ENCODE measurements at places on chromosomes 6 and 20.
A peak's percentile ranks its signal among the peaks of the same experiment; 100 is the strongest.

DNA sequence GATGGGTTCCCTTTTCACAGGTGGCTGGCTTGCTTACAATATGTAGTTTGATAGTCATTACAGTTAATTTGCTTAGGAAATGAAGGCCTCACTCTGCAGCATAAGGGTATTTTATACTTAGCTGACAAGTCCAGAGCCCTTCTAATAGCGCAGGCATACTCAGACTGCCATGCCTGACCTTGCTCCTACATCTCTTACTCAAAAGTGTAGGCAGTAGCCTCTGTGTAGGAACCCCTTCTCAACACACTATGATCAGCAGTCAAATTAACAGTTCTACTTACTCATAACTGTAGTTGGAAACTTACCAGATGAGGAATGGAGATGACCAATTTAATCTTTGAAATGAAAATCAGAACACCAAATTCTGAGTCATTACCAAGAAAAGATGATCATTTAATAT, 373.5 kb downstream of the TBC1D32 start:
- DNase-seq, result no peak

- DNase-seq, result no peak
These were observed 494 bp downstream of the RHAG start for GRCh38 chr6:49635978-49636712.

DNA sequence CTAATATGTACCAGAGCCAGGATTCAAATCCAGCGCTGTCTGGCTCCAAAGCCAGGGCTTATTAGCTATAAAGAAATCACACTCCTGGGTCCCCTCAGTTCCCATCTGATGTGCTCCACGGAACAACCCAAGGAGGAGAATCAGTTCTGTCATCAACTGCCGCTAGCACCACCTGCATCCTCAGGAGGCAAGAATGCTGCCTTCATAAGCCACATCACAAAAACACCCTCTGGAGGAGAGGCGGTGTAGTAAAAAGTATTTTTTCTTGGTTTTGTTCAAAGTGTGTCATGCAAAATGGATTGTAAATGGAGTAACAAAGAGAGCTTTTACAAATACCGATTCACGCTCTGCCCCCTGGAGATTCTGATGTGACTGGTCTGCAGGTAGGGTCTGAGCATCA, 57.1 kb downstream of the TNFRSF21 start:
- no peak for DNase-seq

DNA sequence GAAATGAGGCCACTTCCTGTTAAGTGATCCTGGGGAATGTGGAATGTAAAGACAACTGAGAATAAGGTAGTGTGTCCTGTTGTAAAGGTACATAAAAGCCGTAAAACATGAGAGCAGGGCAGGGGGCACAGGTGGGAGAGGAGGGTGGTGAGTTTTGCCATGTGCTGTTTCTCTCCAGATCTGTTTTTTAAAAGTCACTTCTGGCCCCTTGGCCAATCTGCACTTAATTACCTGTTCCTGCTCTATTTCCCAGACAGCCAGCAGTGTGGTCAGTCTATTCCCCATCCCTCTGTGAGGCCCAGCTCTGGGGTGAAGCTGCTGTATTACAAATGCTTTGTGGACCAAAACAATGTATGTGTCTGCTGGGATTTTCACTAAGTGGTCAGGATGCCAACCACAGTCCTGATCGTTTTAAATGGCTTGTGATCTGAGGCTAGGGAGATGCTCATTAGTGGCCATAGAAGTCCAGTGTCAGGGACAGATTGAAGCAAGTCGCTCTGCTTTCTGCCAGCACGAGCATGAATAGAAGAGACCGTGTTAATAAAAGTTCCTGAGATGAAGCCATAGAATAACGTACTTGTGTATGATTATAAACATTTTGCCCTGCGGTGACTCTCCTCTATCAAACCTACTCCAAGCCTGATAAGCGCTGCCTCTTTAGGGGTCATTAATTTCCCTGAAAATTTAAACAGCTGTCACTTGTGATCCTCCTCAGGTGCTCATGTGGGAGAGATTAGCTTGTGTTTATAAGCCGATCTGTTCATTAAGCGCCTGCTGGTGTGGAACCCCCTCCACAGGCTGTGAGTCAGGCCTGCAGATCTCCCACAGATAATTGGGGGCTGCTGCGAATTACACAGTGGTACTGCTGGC, 111.8 kb upstream of the CENPW start:
- DNase-seq, result no peak

GRCh38 chr6:130212215-130212874, 10.4 kb downstream of the SAMD3 start:
- no peak for DNase-seq

DNA sequence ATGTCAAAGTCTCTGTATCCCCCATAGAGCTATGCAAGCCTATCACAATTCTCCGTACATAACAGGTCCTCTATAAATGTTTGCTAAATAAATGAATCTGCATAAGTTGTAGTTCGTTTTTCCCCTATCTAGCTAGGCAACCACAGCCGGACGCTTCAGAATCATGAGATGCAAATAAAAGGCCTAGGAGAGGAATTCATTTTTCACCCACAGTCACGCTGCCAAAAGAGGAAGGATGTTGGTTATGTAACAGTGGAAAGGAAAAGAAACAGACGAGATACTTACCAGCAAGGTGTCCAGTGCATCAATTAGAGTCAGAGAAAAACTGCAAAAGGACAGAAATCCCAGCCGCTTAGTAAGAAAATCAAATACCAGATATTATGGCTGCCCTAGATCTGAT, 2.4 kb downstream of the EDEM2 start:
- no peak for DNase-seq

DNA sequence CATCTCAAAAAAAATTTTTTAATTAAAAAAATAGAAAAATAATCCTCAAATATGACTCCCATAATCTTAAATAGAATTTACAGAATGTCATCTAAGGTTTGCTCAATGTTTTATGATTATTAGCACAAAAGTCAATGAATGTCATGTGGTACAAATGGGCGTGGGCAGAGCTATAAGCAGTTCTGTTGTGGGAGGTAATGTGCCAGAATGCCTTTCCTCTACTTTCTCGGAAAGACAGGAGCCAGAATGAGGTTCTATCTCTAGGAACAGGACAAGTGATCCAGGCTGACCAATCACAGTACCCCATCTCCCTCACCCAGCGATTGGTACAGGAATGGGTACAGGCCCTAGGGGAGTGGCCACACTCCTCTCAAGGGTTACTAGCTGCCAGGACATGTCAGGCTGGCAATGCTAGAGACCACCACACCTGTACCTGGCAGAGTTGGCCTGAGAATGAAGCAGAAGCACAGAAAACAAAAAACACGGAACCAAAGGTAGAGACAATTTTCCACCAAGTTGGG, 15.1 kb downstream of the RALGAPA2 start:
- no peak for DNase-seq

GRCh38 chr6:41200296-41200900, 551 bp downstream of the TREML2 start:
- DNase-seq, result peak; percentile 77

DNA sequence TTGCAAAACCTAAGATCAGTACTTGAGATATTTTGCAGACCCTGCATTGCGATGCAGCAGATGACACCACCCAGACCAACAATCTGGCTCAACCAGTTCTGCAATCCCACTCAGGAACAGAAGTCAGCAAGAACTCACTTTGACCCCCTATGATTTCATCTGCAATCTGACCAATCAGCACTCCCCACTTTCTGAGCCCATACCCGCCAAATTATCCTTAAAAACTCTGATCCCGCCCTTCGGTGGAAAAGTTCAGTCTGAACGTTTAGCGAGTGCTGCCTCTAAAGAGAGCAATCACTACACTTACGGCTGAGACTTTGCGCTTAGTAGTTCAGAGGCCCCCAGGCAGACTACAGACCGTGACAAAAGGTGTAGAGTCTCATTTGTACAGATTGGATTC, 17.3 kb upstream of the KIAA1586 start:
- DNase-seq, result no peak

DNA sequence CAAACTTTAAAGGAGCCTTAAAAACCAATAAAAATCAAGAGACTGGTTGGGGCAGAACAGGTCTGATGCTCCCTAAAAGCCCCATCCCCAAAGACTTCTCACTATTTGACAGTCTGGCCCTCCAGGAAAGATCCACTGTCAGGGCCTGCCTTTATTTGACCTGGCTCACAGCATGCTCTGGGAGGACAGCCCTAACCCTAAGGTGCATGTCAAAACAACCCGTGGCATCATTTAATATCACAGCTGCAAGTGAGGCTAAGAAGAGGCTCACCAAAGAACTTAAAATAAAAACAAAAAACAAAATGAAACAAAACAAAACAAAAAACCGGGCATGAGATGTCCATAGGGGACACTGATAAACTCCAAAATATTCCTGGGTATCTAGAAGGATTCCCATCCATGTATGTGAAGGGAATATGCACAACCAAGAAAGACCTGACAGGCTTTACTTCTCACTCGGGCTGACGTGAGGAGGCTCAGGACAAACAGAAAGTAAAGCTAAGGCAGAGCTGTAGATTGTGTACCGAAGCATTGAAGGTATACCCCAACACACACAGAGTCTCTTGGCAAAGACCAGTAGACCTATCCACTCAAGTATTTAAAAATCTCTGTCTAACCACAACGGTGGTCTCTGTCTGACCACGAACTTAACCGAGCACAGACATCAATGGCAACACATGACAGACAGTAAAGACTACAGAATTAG, 57.3 kb downstream of the AHI1 start:
- DNase-seq, result no peak

GRCh38 chr20:4480104-4480503, 241.6 kb upstream of the PRND start:
- DNase-seq, result no peak

DNA sequence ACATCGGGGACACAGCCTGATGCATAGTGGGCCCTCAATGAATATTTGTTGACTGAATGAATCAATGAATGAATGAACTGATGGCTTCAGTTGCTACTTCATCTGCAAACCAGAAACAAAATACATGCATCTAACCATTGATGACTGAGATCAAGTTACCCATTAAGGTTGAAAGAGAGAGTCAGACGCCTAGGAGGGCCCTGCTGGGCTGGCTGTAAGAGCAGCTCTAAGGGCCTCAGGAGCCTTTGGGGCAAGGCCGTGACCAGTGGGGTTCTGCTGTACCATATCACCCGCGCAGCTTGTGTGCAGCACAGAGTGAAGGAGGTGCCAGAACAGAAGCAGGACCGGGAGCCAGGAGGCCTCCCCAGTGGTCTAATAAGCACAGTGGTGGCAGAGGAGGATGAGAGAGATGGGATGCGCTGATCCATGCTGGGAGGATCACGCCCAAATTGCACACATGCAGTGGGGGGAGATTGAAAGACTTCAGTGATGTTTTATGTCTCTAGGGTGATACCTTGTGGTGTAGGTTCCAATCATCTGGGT, 96.1 kb upstream of the KCNG1 start:
- DNase-seq, result no peak

DNA sequence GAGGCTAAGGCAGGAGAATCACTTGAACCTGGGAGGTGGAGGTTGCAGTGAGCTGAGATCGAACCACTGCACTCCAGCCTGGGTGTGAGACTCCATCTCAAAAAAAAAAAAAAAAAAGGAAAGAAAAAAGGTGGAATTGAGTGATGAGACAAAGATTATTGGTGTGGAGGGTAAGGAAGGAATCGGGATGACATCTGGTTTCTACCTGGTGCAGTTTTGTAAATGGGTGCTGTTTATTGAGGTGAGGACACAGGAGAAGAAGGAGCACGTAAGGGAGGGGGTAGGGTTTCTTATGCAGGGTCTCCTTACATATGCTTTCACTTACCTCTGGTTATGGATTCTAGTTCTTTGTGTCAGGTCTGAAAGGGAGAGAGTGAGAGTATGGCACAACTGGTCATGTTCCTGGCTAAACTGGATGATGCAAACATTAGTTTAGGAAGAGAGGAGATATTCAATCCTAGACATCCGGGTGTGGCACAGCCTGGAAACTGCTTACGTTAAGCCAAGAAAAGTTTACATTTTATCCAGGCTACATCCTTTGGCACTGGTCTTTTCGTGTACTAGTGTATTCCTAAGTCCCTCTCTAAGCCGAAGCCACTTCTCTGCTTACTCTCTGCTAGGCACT, 5.4 kb downstream of the RALY start:
- no peak for DNase-seq

DNA sequence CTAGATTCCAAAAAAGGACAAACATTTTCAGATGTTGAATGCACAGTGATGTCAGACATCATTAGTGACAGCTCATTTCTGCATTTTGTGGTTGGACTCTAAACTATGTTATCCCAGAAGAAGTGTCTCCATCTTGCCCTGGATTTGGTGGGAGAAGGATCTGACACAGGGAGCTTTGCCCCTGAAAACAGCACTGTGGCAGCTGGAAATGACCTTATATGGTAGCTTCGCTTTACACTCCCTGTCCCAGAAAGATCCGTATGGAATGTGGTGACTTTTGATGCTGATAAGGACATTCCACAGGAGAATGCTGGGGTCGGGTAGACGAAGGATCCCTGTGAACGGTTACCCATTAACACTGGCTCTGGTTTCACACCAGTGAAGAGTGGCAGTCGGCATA, 87.2 kb upstream of the EDN1 start:
- DNase-seq, result no peak

GRCh38 chr20:4973330-4974097, 27.8 kb downstream of the SLC23A2 start:
- peak; percentile 60 for DNase-seq

DNA sequence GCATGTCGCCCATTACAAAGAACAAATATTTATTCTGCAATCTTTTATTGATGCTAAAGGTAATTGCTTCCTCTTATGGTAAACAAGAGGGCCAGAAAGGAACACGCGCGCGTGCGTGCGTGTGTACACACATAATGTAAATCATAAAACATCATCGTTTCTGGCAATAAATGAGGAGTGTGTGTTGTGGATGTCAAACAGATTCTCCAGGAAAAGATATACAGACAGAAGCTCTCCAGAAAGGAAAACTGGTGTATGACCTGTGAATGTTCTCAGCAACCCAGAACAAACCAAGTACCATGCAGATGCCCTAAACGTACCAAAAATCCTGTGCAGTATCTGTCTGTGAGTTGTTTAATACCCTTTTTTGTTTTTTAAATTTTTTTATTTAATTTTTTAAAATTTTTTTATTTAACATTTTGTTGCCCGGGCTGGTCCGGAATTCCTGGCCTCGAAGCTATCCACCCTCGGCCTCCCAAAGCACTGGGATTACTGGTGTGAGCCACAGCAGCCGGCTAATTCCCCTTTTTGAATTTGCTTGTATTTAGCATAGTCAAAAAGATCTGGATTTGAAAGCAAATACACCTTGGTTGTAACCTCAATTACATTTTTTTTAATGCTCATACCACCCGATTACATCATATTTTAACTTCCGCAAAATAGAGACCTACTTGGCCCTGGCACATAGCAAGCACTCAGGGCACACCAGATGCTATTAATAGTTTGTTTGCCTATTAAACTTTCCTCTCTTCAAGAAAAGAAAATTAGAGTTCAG, 909 bp upstream of the NUDT3 start:
- no peak for DNase-seq
